Fibroblast of skin of right biceps (primary cell): ENCODE measurements at places on chromosomes 1 and 21.

- DNase-seq, result peak; percentile 2
These were observed 123.5 kb downstream of the CRB1 start for GRCh38 chr1:197391303-197392226.

GRCh38 chr1:47598357-47598756 is 160.5 kb downstream of the FOXD2 start:
- DNase-seq, result no peak

DNA sequence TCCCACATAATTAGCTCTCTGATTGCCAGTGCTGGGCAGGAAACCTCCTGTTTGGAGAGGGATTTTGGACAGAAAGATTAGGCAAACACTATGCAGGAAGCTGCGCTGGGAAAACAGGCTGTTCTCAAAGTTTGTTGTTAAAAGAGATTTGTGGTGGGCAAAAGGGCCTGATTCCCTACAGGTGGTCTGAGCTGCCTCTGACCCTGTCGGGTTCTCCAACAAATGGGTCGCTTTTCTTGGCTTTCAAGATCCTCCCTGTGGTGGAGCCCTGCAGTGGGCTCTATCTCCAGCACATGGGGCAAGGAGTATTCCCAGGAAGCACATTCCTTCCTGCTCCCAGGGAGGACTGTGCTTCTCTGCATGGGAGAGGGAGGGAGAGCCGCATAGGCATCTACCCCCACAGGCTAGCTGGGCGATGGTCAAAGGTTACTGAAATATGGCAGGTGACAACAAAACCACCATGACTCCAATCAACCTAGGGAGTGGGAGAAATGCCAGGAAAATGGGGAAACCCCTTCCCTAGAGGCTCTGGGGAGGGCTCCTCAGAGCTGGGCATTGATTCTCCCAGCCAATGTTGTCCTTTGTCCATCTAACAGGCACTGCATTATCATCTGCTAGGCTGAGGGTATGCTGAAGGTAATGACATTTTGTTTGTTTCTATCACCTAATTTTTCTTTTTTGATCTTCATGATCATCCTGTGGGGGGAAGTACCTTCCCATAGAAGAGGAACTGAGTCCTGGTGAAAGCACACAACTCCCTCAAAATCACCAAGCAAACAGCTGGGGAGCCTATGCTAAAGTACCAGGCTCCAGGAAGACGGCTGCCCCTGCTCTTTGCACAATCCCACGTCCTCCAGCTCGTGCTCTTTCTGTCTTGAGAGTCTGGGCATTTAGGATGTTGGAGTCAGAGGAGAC is 85.3 kb downstream of the PLXNA2 start:
- no peak for DNase-seq

GRCh38 chr1:27770293-27770830 is 2.7 kb upstream of the STX12 start:
- no peak for DNase-seq

GRCh38 chr1:86015375-86015774 is 141.2 kb downstream of the COL24A1 start:
- DNase-seq, result no peak

DNA sequence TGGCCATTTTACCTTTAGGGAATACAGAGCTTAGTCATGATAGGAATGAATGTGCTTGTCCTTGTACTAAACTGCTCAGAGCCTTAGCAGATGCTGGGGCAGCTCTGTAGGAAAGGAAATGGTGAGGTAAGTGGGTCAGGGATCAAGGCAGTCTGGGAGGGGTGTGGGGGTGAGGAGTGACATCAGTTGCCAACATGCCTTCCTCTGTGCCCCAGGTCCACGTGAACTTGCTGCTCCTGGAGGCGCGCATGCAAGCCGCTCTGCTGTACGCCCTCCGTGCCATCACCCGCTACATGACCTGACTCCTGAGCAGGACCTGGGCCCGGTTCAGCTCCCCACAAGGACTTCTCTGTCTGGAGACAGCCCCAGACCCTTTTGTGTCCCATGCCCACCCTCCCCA is 21.2 kb downstream of the SESN2 start:
- no peak for DNase-seq

DNA sequence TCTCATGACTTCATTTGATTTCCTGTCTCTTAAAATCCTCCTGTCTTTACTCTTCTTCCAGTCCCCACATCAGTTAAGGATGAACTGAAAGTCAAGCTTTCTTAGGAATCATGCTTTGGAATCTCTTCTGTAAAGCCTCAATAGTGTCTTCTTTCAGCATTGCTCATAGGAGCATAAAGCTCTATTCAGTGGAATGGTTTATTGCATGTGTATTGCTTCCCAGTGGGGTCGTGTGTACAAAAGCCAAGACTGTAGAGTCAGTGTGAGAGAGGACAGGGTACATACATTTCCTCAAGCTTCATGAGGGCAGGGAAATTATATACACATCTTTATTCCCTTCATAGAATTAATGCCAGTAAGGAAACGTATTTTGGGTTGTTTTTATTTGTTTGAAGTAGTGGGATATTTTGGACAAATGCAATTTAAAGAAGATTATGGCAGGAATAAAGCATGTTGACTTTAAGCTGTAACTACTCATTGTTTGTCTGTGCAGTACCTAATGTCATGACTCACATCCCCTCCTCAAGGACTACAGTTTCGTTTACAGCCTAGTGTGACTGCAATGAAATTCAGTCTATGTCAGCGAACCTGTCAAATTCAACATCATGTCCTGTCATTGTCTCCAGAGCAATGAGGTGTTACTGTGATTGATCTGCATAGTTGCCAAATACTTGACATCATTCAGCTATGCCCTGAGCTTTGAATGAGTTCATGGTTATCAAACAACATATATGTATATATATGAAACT is 2164.2 kb downstream of the NCAM2 start:
- peak; percentile 12 for DNase-seq

DNA sequence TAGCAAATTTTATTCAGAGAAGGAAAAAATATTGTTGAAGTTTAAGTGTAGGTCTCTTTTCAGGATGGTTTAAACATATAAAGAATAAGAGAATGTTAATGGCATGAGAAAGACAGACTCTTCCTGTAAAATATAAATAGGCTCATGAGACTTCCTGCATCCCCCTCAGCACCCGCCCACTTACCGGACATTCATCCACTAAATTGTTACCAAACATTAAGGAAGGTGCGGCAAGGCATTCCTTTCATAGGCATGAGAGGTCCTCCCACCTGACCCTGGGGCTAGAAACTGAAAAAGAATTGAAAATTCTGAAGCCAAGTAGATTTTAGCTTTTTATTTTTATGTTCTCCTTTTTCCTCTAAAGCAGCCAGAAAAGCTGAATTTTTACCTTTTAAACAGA is 10.6 kb upstream of the USP1 start:
- no peak for DNase-seq

GRCh38 chr1:98704474-98704873 is 43.0 kb downstream of the SNX7 start:
- DNase-seq, result peak; percentile 35

- peak; percentile 50 for DNase-seq
These were observed 335.0 kb upstream of the GREM2 start for GRCh38 chr1:240946926-240947325.

- DNase-seq, result no peak
These were observed 11.1 kb downstream of the CHD5 start for GRCh38 chr1:6168947-6169586.

DNA sequence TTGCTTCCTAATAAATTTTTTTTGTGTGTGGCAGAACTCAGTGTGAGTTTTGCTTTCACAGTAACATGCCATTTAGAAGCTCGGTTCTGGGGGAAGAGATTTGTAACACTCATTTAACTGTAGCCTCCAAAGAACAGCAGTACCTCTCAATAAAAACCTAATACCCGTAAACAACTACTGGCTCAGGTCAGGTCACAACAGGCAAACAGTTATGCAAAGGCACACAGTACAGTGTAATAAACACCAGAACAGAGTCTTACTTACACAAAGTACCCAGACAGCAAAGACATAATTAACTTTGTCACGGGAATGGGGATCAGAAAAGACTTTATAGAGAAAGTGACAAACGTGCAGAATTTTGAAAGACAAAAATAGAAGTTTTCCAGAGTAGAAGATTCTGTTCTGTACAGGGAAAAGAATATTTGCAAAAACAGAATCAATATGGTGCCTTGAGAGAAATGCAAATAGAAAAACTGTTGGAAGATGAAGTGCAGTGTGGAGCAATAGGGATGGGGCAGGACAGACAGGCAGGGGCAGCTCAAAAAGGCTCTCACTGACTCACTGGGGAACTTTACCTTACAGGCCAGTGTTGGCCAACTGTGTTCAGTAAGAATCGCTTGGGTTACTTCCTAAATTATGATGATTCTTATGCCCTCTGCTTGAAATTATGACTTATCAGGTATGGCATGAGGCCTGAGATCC is 38.8 kb downstream of the EGLN1 start:
- DNase-seq, result no peak

DNA sequence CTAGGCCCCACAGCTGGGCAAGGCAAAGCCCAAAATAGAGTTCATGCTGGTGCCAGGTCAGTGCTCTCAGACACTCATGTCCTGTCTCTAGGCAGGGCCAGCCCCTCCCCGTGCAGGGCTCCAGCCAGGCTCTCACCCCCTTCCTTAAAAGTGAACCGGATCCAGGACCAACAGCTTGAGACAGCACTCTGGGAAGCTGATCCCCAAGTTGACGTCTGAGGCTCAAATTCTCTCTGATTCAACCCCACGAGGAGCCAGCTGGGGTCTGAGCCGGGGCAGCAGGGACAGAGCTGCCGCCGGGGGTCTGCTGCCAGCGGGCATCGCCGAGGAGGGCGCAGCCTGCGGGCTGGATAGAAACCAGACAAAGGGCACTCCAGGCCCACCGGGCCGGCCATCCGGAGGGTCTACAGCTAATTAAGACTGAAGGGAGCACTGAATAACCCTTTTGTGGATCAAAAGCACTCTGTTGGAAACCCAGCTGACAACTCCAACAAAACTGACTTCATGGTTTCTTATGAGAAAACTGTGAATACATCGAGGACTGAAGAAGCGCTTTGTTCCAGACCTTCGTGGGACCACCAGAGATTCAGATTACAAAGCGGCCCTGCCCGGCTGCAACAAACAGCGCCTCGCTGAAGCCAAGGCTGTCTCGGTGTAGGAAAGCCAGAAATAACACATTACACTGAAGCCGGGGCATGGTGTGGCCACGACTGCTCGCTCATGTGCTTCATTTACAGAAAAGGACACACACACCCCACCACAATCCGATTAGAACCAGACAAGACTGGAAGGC is 95.8 kb downstream of the PSMG1 start:
- no peak for DNase-seq

DNA sequence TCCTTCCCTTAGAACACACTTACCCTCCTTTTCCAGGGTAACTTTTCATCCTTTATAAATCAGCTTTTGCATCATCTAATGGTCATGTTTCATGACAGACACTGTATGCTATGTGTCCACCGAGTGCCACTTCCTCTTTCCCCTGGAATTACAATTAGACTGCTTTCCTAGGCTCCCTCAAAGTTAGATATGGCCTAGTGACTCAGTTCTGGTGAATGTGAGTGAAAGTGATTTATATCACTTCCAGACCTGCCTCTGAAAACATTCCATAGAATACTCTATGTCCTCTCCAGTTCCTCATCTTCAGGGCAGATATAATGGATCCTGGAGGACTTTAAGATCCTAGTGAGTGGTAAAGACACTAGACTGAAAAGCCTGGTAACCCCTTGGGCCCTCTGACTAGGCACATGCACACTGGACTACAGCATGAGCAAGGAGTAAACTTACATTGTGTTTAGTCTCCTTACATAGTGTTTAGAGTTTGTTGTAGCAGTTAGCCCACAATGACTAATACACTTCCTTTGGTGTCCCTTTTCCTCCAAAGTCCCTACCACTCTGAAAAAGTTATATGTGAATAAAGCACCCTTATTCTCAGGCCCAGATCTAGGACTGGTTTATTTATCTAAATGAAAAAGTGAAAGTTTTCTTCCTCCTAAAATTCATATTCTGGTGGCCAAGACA is 59.3 kb downstream of the GPR88 start:
- DNase-seq, result peak; percentile 98

DNA sequence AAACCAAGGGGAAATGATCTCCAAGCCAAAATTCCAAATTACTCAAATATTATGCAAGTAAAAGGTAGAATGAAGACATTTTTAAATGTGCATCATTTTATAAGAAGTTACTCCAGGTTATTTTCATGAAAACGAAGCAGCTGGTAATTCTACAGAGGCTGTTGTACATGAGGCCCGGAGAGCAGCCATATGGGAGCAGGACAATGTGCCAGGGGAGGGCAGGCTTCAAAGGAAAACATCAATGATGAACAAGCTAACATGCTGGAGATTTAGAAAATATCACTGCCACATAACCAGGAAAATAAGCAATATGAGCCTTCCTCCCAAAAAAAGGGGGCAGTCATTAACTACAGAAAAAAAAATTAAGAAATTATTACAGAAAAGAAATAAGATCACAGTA is 109.1 kb downstream of the TIAM1 start:
- DNase-seq, result no peak

DNA sequence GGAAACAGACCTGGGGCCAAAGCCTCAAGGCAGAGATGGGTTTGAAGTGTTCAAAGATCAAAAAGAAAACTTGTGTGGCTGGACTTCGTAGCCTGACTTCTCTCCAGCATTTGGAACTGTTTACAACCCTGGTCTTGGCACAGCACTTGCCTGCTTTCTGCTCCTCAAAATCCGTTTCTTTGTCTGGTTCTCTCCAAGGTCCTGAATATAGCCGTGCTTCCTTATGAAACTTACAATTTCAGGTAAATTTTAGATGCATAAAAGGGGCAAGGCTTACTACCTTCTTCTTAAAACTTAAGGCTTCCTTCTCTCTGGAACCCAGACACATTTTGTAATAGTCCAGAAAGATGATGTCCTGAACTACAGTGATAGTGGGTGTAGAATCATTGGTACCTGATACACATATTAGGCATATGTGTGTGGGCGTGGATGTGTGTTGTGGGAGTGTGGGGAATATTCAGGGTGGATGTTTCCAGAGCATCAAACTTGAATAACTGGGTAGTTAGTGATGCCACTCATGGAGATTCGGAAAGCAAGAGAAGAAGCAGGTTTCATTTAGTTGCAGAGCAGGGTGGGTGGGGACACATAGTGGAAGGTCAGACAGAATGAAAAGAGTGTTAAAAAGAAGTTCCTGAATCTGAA is 26.4 kb upstream of the FAM78B start:
- DNase-seq, result no peak

- DNase-seq, result no peak
These were observed 7.9 kb downstream of the SLAMF7 start for GRCh38 chr1:160746836-160747500.

DNA sequence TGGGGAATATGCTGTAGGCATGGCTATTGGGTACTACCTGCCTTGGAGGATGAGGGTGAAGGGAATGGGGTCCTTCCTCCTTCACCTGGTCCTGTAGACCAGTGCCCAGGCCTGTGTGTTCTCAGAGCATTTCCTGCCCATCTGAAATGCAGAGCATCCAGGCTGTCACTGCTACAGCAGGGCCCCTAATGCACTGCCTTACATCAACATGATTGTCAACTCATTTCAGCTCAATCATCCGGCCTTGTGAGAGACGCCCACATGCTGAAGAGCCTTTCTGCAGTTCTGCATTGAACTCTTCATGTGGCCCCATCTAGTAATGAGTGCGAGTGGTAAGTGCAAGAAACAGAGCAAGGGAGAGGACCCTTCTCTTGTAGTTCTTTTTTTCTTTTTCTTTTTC is 39.8 kb upstream of the SRP9 start:
- no peak for DNase-seq

DNA sequence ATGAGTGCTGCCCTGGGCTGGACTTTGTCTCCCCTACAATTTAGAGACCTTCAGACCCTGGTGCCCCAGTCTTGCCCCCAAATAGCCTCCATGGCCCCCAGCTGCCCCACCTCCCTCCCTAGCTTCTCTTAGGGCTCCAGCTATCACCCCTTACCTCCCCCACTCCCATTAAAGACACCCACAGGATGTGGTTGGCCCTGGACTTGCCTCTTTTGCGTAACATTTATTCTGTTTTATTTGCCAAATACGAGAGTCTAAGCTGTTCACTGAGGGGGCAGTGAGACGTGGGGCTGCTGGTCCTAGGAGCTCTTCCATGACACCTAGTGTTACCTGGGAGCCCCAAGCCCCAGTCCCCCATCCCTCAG is 4.5 kb downstream of the ZC3H12A start:
- DNase-seq, result peak; percentile 66
